ENCODE measurements at places on chromosomes 1 and 21. TPM values are rescaled to one million over a fixed set of nuclear protein-coding genes. Genes with fewer than 3 reads are reported as not detected.

MNDA gene
- polyA plus RNA-seq, result 2.9 TPM

RAVER2 gene
- polyA plus RNA-seq, result 23.2 TPM

OR13G1 gene
- not detected for polyA plus RNA-seq

CRNN gene
- not detected for polyA plus RNA-seq

OR11L1 gene
- not detected for polyA plus RNA-seq

CCDC185 gene
- polyA plus RNA-seq, result not detected

ST6GALNAC3 gene
- 5.0 TPM for polyA plus RNA-seq

DOCK7 gene
- 33.4 TPM for polyA plus RNA-seq

IGSF21 gene
- polyA plus RNA-seq, result 0.62 TPM

CYP4Z1 gene
- 0.27 TPM for polyA plus RNA-seq

TAS1R1 gene
- 5.5 TPM for polyA plus RNA-seq

CDC7 gene
- 6.7 TPM for polyA plus RNA-seq

- no peak for DNase-seq
Observed at GRCh38 chr1:158607296-158607695, 2.2 kb downstream of the OR10Z1 start.

DNA sequence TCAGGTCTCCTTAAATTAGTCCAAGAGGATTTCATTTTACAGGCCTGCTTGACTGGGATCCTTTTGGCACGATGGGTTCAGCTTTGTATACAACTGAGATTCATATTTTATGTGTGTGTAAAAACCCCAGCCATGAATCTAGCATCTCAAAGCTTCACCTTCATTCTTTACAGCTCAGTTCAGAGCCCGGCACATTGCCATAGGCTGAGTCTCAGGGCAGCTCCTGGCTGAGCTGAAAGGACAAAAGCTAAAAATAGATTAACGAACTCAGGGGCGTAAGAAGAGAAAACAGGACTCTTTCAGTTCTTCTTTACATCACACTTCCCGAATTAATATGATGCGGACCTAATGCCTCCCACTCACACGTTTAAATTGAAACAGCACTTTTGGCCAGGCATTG, 262.8 kb upstream of the PBX1 start:
- no peak for DNase-seq

DNA sequence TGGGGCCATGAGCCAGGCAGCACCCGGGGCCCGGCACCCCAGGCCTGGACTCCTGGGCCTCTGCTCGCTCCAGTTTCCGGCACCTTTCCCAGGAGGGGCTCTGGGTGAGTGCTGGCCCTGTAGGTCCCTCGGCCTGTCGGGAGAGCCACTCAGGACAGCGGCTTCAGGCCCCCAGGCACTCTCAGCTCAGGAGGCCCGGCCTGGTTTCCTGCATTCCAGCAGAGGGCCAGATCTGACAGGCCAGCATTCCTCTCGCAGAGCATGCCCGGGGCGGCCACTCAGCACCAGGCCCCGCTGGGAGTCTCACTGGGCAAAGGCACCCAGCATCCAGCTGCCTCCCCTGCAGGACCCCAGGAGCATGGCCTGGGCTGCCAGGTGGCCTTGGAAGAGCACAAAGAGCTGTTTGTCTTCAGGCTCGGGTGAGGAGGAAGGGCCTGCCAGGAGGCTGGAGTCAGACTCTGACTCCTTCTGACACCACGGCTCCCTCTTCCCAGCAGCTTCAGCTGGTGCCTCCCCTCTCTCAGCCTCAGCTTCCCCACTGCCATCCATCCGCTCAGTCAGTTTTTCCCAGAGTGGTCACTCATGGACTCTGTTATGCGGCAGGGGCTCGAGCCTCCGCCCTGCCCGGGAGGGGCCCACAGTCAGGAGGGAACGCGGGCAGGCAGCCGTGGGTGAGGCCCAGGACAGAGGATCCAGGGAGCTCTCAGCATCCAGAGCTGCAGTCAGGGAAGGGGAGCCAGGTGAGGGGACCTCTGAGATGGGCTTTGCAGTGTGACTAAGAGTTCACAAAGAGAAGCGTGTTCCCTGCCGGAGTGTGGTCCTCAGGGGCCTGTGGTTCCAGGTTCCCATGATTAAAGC, 51.7 kb downstream of the WNT9A start:
- DNase-seq, result no peak

- no peak for DNase-seq
Observed at GRCh38 chr1:165928075-165928731, 100.8 kb downstream of the UCK2 start.

GRCh38 chr1:160541622-160542302, 18.7 kb upstream of the SLAMF6 start:
- no peak for DNase-seq

GRCh38 chr1:183279835-183280234, 93.8 kb downstream of the LAMC2 start:
- no peak for DNase-seq

- no peak for DNase-seq
Observed at GRCh38 chr1:218350035-218350525, 4.9 kb downstream of the TGFB2 start.

- no peak for DNase-seq
Observed at GRCh38 chr1:93339171-93339697, 6.5 kb upstream of the DR1 start.

DNA sequence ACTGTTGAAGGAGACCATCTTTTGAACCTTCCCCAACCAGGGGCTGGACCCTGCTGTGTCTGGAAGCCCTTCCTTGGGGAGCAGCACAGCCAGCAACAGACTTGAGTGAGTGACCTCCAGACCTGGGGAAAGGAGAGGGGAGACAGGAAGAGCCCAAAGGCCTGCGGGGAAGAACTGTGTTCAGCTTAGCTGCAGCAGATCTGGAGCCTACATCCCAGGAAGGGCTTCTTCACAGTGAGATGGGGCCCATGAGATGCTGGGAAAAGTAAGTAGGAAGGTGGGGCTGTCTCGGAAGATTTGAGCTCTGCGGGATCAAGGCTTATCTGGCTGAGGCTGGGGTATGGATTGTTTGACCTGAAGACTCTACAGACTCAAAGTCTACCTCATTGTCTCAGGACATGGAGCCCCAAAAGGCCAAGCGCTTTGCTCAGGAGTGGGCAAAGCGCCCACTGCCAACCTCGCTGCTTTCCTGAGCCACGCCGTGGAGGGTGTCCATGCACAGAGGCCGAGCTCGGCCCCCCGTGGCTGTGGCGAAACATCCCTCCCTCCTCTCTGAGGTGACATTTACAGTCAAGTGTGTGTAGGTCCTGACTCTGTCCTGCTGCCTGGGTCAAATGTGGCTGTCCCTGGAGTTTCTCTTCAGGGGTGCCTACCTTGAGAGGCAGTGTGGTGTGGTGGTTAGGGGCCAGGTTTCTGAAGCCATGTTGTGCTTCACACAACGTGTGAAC, 24.5 kb downstream of the SPOCD1 start:
- no peak for DNase-seq

GRCh38 chr1:170967042-170967910, 31.9 kb downstream of the MROH9 start:
- peak; percentile 32 for DNase-seq

- DNase-seq, result no peak
Observed at GRCh38 chr21:46307625-46308024, 16.0 kb downstream of the C21orf58 start.

GRCh38 chr1:85128316-85128715, 72.5 kb downstream of the SYDE2 start:
- DNase-seq, result peak; percentile 19

GRCh38 chr1:15279576-15280230, 32.7 kb downstream of the FHAD1 start:
- DNase-seq, result no peak

DNA sequence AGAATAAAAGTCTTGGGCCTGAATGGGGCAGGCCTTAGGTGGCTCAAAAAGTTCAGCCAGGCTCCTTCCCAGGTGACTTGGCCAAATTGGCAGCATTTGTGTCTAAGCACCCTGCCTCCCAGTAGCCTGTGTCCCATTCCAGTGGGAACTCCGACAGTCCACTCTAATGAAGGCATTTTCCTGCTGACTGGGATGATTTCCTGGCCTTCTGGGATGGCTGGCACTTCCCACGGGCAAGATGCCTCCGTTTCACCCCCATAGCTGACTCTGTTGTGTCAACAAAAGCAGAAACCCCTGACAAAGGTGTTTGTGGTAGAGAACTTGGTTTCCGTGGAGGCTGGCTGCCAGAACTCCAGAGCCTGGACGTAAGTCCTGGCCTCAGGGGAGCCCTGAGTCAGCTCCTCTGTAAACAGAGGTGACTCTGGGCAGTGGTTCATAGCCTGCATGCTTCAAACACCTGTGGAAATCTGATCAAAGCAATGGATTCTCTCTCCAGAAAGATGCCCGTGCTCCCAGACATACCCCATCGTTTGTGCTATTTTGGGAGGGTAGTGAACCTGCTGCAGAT, 36.6 kb downstream of the WNT3A start:
- no peak for DNase-seq

DNA sequence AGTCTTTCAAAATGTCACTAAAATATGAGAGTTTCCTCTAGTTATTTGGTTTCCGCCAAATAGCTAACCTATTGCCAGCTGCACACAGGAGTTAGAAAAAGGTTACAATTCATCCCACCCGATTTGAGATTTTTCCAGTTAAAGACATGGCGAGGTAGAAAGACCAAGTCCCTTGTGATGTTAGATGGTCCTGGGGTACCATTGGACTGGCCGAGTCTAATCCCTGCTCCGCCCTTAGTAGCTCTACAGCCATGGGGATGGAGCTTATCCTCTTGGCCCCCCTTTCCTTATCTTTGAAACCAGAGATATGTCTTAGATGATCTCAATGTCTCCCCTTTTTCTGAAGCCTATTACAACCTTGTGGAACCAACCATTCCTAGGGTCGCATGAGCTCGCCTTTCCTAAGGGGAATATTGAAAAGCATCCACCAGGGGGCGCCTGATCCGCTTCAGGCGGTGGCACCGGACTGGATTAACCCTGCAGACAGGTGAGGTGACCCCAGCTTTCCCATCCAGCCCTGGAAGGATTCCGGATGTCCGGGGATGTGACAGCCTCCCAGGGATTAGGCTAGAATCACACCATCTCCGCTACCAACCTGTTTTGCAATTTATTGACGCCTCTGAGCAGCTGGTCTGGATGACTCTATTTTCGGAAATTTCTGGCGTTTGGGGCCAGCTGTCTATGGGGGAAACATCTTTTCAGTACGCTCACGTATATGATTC, 68.3 kb upstream of the SIM2 start:
- no peak for DNase-seq

- no peak for DNase-seq
Observed at GRCh38 chr1:36253161-36253862, 29.1 kb downstream of the THRAP3 start.

DNA sequence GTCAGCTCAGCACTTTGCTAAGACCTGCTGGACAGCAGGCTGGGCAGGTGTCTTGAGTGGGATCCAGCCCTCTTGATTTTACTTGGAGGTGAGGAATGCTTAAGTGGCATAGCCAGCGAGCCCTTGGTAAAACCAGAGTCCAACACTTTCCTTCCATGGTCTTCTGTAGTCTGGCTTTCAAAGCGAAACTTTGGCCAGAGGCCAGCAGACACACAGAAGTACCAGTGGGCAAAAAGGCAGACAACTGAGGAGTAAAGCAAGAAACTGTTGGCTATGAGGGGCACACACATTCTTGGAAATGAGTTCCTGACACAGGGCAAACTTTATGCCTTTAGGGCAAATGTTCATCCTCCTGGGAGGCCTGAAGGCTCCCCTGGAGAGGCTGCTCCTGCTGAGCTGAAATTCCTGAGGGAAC, 281.0 kb upstream of the POU3F1 start:
- no peak for DNase-seq

DNA sequence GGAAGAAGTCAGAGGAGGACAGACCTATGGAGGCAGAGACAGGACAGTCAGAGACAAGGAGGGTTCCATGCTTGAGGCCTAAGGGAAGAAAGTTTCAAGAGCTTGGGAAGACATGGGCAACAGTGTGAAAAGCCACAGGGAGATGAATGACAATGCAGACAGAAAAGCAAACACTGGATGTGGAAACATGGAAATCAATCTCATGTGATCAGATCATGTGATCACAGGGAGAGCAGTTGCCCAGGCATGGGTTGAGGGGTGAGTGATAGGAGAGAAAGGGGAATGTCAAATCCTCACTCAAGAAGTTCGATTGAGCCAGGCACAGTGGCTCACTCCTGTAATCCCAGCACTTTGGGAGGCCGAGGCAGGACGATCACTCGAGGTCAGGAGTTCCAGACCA, 17.2 kb downstream of the PTAFR start:
- no peak for DNase-seq

GRCh38 chr1:159140474-159140873, 30.9 kb upstream of the CADM3 start:
- DNase-seq, result no peak

- DNase-seq, result no peak
Observed at GRCh38 chr1:81695741-81696140, 105.0 kb upstream of the ADGRL2 start.

DNA sequence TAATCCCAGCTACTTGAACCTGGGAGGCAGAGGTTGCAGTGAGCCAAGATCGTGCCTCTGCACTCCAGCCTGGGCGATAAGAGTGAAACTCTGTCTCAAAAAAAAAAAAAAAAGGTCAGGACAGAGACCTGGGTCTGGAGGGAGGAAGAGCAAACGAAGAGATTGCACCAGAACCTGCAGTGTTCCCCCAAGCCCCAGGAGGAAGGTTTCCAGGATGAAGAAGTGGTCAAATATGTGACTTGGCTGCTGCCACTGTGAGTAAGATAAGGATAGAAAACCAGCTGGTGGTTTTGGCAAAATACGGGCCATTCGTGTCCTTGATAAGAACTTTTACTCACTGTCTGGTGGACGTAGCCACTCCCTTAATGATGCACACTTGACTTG, 42.2 kb downstream of the CLDN14 start:
- no peak for DNase-seq

DNA sequence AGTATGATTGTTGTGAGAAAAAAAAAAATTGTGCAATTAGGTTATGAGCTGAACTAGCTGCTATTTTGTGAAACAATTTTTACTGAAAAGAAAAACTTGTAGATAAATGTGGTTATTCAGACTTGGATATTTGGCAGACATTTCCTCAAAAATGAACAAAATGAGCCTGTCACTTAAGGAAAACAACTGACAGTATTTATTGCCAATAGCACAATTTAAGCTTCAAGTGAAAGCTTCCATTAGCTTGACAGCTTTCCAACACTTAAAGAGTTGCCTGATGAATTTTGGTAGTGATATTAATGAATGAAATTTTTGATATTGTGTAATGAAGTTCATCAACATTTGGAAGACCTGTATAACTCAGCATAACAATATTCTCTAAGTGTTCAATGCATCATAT, 116.1 kb upstream of the RGS1 start:
- DNase-seq, result no peak

GRCh38 chr1:226207048-226207447, 16.4 kb upstream of the MIXL1 start:
- no peak for DNase-seq

- no peak for DNase-seq
Observed at GRCh38 chr1:113058941-113059706, 13.9 kb upstream of the LRIG2 start.

DNA sequence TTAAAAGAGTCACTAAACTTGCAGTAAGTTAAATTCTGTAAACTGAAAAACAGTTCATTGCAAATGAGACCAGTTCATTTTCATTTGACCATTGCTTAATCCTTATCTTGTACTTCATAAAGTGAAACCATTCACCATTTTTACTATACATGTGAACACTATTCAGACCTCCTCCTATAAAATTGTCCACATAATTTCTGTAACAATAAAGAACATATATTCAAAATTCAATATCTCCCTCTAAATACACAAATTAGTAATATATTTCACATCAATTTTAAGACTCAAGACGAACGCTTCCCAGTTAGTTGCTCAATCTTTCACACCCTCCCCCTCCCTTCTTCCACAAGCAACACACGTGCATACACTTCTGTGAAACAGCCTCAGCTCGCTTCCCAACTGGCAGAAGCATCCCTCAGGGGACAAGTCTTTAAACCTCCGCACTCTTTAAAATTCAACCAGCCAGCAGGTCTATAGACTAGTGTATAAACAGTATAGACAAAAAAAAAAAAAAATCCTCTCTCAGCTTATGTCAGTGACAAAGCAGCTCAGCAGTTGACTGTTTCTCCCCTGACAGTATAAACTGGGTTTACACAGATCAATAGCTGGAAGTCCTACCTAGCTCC, 99.6 kb downstream of the DENND1B start:
- DNase-seq, result peak; percentile 39

Data from forelimb muscle (tissue), 1 donor.